Endodermal cell (in vitro differentiated cells): ENCODE measurements at places on chromosomes 2 and 18. TPM values are rescaled to one million over a fixed set of nuclear protein-coding genes. Genes with fewer than 3 reads are reported as not detected.

TTR gene
- 0.82 TPM in 1 of 3 replicates, not detected in the others for total RNA-seq

GPR45 gene
- total RNA-seq: not detected in 2 replicates

CD226 gene
- 0.13 and 0.32 TPM in 2 replicates for total RNA-seq

DYNC1I2 gene
- total RNA-seq: 99.4 to 104 TPM (median 103 TPM) in 3 replicates

CCDC68 gene
- 0.53 and 0.56 TPM in 2 replicates for total RNA-seq

DNA sequence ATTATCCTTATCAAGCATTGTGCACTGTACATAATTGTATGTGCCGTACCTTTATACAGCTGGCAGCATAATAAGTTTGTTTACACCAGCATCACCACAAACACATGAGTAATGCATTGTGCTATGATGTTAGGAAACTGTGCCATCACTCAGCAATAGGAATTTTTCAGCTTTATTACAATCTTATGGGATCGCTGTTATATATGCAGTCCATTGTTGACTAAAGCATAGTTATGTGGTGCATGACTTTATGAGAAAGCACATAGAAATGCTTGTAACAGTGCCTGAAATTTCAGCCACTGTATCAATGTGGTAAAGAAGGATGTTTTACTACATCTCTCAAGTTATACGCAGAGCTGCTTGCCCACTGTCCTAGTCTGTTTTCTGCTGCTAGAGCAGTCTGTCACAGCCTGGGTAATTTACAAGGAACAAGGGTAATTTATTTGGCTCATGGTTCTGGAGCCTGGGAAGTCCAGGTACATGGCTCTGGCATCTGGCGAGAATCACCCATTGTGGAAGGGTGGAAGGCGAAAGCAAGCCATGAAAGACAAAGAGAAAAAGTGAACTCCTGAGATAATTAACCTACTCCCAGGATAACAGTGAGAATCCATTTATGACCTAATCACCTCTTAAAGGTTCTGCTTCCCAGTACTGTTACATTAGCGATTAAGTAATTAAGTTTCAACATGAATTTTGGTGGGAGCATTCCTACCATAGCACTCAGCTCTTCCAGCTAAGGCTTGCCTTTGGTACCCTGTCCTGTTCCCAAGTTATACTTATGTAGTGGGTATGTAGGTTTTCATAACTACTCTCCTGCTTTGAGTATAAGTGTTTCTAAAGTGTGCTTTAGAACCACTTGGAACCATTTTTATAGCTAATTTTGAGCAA is 4.6 kb downstream of the MAP3K20 start:
- H3K27me3 ChIP-seq: no peaks in the 10 kb centered on the region
- DNase-seq: no peak
- H3K27ac ChIP-seq: no peak overlapping the region
- H3K4me3 ChIP-seq: no peak overlapping the region
- H3K36me3 ChIP-seq: no peaks in the 10 kb centered on the region

DNA sequence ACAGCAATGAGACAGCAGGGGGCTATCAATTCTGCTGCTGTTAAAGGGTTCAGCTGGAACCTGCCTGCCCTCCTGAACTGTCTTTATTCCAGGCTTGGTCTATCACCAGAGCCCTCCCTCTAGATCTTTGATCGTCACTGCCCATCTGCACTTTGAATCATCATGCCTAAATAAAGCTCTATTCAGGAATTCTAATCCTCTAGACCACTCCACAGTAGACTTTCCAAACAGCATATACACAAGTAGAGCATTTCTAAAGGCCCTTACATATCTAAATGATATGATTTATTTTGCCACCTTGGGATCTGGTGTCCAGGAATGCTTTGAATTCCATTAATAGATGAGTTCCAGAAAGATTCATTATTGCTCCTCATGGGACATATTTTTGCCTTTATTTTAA is 542.1 kb upstream of the SYT4 start:
- H3K27me3 ChIP-seq: no peaks in the 10 kb centered on the region
- H3K27ac ChIP-seq: no peak overlapping the region
- H3K36me3 ChIP-seq: no peaks in the 10 kb centered on the region
- no peak for DNase-seq
- no peak overlapping the region for H3K4me3 ChIP-seq
- no peaks in the 10 kb centered on the region for H3K4me1 ChIP-seq

DNA sequence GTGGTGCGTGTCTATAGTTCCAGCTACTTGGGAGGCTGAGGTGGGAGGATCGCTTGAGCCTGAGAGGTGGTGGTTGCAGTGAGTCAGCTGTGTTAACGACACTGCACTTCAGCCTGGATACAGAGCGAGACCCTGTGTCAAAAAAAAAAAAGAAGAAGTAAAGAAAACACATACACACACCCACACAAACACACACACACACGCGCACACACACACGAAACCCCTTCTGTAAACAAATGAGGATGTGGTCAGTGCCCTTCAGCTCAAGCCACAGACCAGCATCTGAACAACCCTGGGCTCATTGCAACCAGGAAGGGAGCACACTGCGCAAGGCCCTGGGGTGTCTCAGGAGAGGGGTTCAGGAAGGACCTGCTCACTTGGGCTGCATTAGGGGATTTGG is 47.9 kb upstream of the KCNF1 start:
- H3K36me3 ChIP-seq: no peaks in the 10 kb centered on the region
- no peaks in the 10 kb centered on the region for H3K4me1 ChIP-seq
- H3K27ac ChIP-seq: no peak overlapping the region
- DNase-seq: no peak
- no peaks in the 10 kb centered on the region for H3K27me3 ChIP-seq
- H3K4me3 ChIP-seq: no peak overlapping the region

GRCh38 chr2:170468557-170468956 is 246.6 kb upstream of the SP5 start:
- no peak overlapping the region for H3K27ac ChIP-seq
- DNase-seq: no peak
- H3K4me3 ChIP-seq: no peak overlapping the region

- no peak overlapping the region for H3K27ac ChIP-seq
- H3K36me3 ChIP-seq: peaks cover 3% of the 10 kb centered on the region
- no peak for DNase-seq
- H3K27me3 ChIP-seq: no peaks in the 10 kb centered on the region
- no peak overlapping the region for H3K4me3 ChIP-seq
- no peaks in the 10 kb centered on the region for H3K4me1 ChIP-seq
Observed at GRCh38 chr2:3563521-3563976, 5.4 kb upstream of the RNASEH1 start.

GRCh38 chr18:36135264-36135663 is 5.6 kb downstream of the ELP2 start:
- DNase-seq: no peak
- peaks cover 45% of the 10 kb centered on the region for H3K36me3 ChIP-seq
- peaks cover 8% of the 10 kb centered on the region for H3K4me1 ChIP-seq

- no peak overlapping the region for H3K27ac ChIP-seq
- no peak for DNase-seq
- H3K36me3 ChIP-seq: no peaks in the 10 kb centered on the region
- H3K27me3 ChIP-seq: no peaks in the 10 kb centered on the region
- H3K4me3 ChIP-seq: no peak overlapping the region
Observed at GRCh38 chr2:6929196-6929819, 12.1 kb downstream of the RNF144A start.

- no peaks in the 10 kb centered on the region for H3K27me3 ChIP-seq
- H3K27ac ChIP-seq: no peak overlapping the region
- H3K4me3 ChIP-seq: no peak overlapping the region
- no peak for DNase-seq
- H3K36me3 ChIP-seq: peaks cover under 1% of the 10 kb centered on the region
Observed at GRCh38 chr18:46859855-46860254, 57.5 kb downstream of the PIAS2 start.

DNA sequence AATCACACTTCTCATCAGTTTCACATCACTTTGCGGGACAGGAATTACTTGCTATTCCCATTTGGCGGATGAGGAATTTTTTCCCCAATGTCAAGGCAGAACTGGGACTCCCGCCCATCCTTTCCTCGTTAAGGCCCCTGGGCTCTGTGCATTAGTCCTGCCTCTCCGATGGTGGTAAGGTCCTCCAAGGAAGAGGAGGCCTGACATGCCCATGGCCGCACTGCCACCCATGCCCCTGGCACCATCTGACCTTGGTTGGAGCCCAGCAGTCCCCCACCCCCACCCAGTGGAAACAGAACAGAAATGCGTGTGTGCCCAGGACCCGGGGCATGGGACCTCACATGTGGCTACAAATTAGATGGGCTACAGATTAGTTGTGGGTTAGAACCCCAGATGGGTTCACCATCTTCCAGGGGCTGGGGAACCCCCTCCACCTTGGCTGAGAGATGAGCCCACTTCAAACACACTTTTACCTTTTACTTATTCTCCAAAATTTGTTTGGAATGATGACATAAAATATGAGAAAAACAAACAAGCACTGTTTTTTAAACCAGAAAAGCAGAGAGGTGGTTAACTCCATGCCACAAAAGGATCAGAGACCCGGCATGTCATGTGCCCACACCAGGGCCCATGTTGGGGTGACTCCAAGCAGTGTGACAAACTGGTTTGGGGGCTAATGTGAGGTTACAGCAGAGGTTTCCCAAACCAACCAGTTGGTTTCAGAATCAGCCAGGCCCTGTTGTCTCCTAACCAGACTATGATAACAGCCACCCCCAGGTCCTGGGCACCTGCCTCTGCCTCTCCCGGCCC is 11.0 kb upstream of the DUSP2 start:
- no peaks in the 10 kb centered on the region for H3K36me3 ChIP-seq
- no peak for DNase-seq
- no peaks in the 10 kb centered on the region for H3K27me3 ChIP-seq

DNA sequence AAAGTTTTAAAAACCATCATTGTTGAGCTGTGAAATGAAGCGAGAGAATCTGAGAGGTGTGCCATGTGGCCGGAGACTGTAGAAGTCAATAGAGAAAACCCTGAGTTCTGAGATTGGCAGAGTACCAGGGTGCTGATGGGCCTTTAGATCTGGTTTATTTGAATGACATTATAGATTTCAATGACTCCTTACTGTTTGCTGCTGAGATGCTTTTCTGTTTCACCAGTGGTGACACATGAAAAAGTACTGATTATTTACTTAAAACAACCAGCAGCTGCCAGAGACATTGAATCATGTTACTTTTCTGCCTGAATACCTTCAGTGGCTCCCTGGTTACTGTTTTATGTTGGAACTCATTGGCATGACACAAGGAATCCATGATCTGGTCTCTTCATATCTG is 602.7 kb upstream of the ZNF804A start:
- H3K27me3 ChIP-seq: no peaks in the 10 kb centered on the region
- H3K4me3 ChIP-seq: no peak overlapping the region
- H3K36me3 ChIP-seq: no peaks in the 10 kb centered on the region

DNA sequence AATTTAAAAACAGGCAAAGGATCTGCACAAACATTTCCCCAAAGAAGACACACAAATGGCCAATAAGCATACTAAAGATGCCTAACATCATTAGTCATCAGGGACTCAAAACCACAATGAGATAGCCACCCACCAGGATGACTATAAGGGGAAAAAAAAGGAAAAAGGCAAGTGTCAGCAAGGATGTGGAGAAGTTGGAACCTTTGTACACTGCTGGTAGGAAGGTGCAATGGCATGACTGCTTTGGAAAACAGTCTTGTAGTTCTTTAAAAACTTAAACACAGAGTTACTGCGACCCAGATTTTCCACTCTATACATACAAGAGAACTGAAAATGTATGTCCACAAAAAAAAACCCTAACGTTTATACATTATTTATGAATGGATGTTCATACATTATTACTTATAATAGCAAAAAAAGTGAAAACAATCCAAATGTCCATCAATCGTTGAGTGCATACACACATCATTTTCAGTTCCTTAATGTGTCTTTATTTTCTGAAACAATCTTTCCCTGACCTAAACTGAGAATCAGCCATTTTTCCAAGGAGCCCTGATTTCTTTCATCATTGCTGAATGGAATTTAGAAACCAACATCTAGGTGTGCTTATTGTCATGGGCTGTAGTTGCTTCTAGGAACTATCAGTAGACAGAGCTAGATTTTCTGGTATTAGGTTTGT is 64.7 kb upstream of the TLK1 start:
- no peak overlapping the region for H3K4me3 ChIP-seq
- H3K4me1 ChIP-seq: no peaks in the 10 kb centered on the region
- H3K36me3 ChIP-seq: no peaks in the 10 kb centered on the region
- no peak overlapping the region for H3K27ac ChIP-seq
- no peaks in the 10 kb centered on the region for H3K27me3 ChIP-seq
- no peak for DNase-seq

GRCh38 chr2:102141970-102142828 is at the start of gene IL1R1:
Gene IL1R1 (plus strand): TSS chr2:102142746. CDS start chr2:102157725, 14,979 bp downstream.
- DNase-seq: peak; percentile 86
- H3K4me3 ChIP-seq: peak within 1 kb of the TSS; percentile 80
- peaks cover 24% of the 10 kb centered on the region for H3K27me3 ChIP-seq

- no peak overlapping the region for H3K27ac ChIP-seq
- H3K36me3 ChIP-seq: no peaks in the 10 kb centered on the region
- no peaks in the 10 kb centered on the region for H3K27me3 ChIP-seq
- peak; percentile 54 for DNase-seq
- no peak overlapping the region for H3K4me3 ChIP-seq
Observed at GRCh38 chr2:42099438-42100173, 51.8 kb downstream of the PKDCC start.

GRCh38 chr2:159126432-159127022 is 158.1 kb downstream of the TANC1 start:
- H3K27ac ChIP-seq: no peak overlapping the region
- no peak overlapping the region for H3K4me3 ChIP-seq
- peaks cover 3% of the 10 kb centered on the region for H3K4me1 ChIP-seq
- no peaks in the 10 kb centered on the region for H3K27me3 ChIP-seq
- no peak for DNase-seq
- H3K36me3 ChIP-seq: peaks cover 17% of the 10 kb centered on the region

- peaks cover 4% of the 10 kb centered on the region for H3K4me1 ChIP-seq
- H3K27ac ChIP-seq: no peak overlapping the region
- no peaks in the 10 kb centered on the region for H3K36me3 ChIP-seq
- no peak overlapping the region for H3K4me3 ChIP-seq
- peaks cover 24% of the 10 kb centered on the region for H3K27me3 ChIP-seq
Observed at GRCh38 chr18:63322908-63323634, 3.5 kb upstream of the BCL2 start.

- H3K36me3 ChIP-seq: no peaks in the 10 kb centered on the region
- H3K4me3 ChIP-seq: no peak overlapping the region
- no peaks in the 10 kb centered on the region for H3K27me3 ChIP-seq
Observed at GRCh38 chr18:55085557-55086285, 126.5 kb upstream of the CCDC68 start.

- H3K27me3 ChIP-seq: peaks cover 59% of the 10 kb centered on the region
- no peak for DNase-seq
- no peak overlapping the region for H3K27ac ChIP-seq
- peaks cover 7% of the 10 kb centered on the region for H3K4me1 ChIP-seq
Observed at GRCh38 chr2:15737314-15738224, 145.9 kb downstream of the DDX1 start.

- H3K27ac ChIP-seq: no peak overlapping the region
- H3K27me3 ChIP-seq: no peaks in the 10 kb centered on the region
- H3K4me1 ChIP-seq: no peaks in the 10 kb centered on the region
- no peak for DNase-seq
- H3K4me3 ChIP-seq: no peak overlapping the region
- H3K36me3 ChIP-seq: no peaks in the 10 kb centered on the region
Observed at GRCh38 chr2:234733093-234733489, 218.7 kb upstream of the SH3BP4 start.
